ENCODE measurements at places on chromosomes 7 and 10.

GRCh38 chr7:91168871-91169829, 95.1 kb upstream of the FZD1 start:
- peak; percentile 73 for DNase-seq

DNA sequence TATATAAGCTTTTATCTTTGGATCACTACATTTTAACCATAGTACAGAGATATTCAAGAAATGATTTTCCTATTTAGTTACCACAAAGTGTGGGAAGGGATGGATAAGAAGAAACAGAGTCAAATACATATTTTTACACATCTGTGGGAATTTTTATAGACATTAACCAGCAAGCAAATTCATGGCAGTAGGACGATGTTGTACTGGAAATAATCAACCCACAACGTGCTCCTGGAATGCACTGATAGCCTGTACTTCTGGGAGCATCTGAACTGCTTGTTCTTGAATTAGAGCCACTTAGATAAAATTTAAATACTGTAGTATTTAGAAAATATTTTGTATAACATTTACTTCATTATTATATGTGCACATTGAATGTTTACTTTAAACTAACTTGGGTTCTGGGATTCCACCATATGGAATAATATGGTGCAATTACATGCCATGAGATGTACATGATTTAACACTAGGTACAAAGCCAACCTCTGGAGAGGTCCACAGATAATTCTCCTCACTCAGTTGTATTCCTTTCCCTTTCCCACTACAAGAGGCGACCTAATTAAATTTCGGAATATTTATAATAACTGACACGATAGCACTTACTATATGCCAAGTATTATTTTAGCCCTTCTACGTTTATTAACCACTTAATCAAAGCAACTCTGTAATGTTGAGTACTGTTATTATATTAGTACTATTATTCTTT, 164.9 kb upstream of the HGF start:
- DNase-seq, result no peak

DNA sequence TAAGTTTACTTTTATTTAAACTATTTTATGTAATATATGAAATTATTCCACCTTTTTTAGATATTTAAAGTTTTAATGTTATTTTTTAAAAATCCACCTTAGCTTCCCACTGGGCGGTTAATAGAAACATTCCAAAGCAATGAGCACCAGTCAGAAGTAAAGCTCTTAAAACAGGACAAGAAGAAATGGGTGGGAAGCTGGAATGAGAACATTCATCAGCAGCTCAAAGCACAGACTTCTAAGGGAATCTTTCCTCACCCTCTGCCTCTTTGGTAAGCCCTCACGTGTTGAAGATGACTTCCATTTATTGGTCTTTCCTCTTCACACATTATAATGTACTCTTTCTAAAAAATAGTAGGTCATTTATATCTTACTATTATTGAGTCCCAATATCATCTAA, 3.1 kb downstream of the AGMO start:
- peak; percentile 40 for DNase-seq

GRCh38 chr10:114244126-114244525, 5.1 kb downstream of the VWA2 start:
- DNase-seq, result no peak

- peak; percentile 63 for DNase-seq
Measured at GRCh38 chr7:148503900-148504487, 86.6 kb upstream of the C7orf33 start.

DNA sequence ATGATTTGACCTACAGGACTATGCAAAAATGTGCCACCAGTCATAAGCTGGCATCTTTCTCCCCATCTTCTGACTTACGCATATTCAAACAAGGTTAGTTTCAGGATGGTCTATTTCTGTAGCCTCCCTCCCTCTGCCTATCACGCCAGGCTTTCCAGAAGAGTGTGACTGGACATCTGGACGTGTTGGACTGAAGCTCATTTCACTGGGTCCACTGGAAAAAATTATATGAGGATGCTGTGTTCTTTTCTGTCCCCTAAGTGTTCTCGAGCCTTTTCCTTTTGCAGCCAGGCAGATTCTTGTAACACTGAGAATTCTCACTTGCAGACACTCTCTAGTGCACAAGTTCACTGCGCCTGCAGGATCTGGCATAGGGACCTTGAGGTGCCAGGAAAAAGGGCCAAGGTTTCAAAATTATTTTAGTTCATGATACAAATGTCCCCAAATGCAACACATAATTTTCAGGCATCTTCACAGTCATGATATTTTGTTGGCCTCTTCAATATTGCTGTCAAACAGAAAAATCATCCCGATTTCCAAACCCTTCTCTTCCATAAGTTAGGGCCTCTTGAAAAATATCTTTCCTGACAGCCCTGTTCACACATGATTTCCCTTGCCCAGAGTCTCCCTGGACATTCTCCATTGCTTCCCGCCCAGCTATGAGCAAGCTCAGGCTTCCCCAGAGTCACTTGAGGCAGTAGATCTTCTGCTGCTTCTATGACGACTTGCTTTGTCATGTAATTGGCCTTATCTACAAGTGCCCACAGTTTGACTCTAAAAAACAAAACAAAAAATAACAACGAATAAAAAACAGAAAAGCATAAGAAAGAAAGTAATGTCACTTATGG, 170.4 kb downstream of the BMPER start:
- DNase-seq, result no peak

DNA sequence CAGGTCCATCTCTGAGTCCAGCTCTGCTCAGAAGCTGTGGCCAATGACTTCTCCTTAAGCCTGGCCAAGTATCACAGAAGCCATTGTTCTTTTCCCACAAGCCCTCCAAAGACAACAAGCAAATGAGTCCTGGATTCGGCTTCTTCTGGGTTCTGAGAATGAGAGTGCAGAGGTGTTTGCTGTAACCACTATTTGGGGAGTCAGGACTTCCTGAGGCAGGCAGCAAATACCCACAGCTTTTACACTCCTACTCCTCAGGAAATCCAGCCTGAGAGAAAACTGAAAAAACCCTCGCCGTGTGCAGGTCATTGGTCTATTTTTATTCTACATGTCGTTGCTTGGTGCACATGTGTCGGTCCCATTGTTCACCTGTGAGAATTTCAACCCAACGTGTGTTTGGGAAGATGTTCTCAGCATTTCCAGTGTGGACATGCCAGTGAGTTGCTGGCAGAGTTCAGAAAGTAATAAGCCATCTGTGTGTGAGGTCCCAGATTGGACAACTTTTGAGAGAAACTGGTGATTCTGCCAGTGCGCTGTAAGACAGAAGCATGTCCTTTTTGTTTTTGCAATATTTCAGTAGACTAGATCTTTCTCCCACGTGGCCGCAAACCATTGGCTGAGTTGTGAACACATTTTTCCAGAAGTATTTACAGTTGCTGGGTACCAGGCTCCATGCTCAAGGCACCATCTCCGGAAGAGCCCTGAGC, 121.6 kb upstream of the LYZL2 start:
- DNase-seq, result no peak

DNA sequence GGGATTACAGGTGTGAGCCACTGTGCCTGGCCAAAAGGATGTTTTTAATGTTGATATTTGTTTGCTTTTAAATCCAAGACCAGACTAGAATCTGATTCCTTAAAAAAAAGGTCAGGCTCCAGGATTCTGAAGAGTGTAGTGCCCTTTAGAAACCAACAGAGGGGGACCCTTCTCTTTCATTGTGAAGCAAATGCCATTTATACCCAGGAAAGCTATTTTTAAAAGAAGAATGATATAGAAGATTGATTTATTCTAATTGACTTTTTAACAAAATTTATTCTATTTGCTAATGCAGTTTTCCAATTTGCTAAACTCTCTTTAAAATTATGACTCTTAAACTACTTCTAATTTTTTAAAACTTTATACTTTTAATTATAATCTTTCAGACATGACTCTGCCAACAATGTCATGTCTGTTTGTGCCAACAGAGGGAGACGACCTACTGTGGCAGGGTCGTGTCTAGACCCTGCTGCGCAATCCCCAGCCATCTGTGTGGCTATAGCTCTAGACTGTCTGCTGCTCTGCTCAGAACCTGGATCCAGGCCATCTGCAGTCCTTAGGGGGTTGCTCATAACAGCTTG, 201.0 kb upstream of the IMMP2L start:
- peak; percentile 32 for DNase-seq

DNA sequence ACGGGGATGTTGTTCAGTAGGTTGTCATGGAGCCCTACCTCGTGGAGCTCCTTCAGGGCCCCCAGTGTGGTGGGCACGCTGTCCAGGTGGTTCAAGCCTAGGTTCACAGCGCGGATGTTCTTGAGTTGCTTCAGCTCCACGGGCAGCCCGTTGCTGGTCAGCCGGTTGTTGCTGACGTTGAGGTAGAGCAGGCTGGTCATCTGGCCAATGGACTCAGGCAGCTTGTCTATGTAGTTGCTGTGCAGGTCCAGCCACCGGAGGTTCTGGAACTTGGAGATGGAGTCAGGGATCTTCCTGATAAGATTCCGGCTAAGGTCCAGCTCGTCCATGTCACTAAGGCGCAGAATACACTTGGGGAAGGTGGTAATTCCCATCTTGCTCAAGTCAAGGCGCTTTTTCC, 26.0 kb downstream of the LRRC18 start:
- no peak for DNase-seq

DNA sequence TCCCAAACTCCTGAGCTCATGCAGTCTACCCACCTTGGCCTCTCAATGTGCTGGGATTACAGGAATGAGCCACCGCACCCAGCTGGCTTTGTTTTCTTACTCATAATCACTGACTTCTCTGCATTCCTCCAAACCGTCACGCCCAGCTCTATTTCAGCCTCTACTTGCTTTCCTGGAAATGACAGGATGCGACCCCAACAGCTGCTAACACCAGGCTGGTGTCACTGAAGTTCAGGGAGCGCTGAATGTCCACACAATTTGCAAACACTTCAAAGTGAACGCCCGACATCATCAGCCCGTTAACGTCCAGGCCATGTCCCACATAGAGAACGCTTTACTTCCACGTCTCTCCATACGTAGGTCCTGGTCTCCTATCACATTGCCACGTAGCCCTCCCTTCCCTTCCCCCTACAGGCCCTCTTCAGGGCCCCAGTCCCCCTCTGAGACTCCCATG, 12.8 kb upstream of the PROSER2 start:
- DNase-seq, result peak; percentile 33

- DNase-seq, result no peak
Measured at GRCh38 chr7:50475340-50475739, 25.2 kb upstream of the FIGNL1 start.

DNA sequence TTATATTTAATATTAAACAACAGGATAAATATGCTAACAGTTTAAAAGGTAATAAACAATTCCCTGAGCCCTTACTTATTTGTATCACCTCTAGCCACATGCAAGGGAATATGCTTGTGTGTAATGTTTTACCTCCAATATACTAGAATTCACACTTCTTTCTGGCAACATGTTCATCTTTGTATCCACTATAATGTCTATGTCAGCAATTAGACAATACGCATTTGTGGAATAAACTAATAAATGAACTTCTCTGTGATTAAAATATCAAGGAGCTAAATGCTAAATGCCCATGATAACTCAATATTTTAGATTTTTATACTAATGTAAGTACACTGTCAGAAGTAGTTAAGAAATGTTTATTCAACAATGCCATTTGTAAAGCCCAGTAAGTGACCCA, 350.5 kb downstream of the DGKB start:
- DNase-seq, result no peak

- DNase-seq, result peak; percentile 77
Measured at GRCh38 chr7:112630565-112630964, 149.8 kb downstream of the LSMEM1 start.

- DNase-seq, result peak; percentile 77
Measured at GRCh38 chr10:61897671-61898434, 3.6 kb upstream of the ARID5B start.

DNA sequence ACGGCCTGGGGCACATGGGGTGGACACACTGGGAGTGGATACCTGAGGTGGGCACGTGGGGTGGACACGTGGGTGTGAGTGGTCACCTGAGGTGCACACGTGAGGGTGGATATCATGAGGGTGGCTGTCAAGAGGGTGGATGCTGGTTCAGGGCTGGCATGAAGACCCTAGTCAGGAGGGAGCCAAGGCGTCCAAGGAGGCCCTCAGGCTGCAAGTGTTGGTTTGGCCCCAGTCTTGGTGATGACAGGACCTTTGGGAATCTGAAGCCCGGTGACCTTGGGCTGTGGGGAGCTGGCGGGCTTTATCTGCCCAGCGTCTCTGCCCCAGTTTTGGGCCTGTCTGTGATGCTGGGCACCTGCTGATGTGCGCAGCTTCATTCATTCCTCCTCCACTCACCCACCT, 24.9 kb upstream of the PFKFB3 start:
- no peak for DNase-seq

DNA sequence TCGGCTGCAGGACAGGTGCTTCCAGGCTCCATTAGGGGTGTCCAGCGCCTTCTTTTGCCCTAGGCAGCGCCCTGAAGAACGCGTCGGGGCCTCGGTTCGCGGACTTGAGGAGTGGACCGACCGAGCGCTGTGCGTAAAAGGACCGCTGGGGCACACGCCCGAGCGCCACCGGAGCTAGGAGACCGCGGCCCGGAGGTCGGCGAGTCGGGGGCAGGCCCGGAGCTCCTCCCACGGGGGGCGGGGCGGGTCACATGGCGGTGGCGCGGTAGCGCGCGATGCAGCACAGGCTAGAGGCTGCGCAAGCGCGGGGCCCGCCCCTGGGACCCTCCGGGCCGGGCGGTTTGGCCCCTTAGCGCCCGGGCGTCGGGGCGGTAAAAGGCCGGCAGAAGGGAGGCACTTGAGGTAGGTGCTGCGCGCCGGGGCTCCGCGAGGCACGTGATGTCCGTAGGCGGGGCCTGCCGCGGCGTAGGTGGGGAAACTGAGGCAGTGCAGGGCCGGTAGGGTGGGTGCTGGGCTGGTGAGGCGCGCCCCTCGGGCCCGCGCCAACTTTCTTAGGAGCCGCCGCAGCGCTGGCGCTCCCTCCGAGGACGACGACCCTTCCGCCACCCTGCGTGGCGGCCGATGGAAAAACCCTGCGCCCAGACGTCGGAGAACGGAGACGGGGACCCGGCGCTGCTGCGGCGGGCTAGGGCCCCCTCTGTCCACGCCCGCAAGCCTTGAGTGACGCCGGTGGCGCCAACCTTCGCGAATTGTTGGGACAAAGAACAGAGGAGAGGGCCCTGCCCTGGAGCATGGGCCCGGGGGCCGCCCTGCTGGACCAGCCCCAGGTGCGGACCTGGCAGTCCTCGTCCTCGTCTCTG, at the start of gene PRXL2A:
Gene PRXL2A, plus strand, starts transcription at position 310 of the 860 bp plus-strand sequence. CDS start 11,917 bp downstream, outside the sequence.
- no peak for DNase-seq

Data from foreskin fibroblast (primary cell).